ENCODE measurements at places on chromosomes 12 and 14.

- DNase-seq: no peak
These were observed 65.6 kb downstream of the NTF3 start for GRCh38 chr12:5497329-5498053.

DNA sequence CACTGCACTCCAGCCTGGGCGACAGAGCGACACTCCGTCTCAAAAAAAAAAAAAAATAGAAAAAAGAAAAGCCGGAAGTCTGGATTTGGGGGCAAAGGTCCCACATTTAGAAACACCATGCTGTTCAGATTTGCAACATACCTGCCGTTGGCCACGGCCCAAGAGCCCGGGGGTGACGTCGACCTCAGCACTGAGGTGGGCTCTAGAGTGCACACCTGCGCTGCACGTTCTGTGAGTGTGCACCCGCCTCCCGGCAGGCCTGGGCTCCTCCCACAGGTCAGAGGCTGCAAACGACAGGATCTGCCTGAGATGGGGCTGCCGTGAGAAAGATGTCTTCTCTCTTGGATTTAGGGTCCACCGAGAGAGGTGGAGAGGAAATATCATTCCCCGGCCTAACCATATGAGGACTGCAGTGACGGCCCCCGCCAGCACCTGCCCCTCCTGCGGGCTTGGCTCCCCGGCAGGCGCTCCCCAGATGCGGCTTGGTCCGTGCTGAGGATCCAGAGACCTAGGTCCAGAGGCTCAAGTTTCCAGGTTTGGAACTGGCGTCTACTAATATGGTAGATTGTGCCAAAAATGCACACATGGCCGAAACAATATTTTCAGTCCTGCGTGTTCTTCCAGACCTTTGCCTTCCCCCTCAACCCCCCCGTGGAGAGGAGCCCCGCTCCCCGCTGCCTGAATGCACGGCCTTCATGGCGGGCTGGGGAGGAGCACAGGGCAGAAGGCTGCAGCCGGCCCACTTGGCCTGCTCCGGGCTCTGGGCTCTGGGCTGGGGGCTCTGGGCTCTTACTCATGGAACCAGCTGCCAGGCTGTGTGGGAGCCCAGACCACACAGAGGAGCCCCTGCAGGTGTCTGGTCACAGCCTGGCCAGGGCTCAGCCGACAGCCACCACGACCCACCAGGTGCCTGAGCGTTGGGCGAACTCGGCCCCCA, 58.8 kb upstream of the FBRSL1 start:
- no peak for DNase-seq

DNA sequence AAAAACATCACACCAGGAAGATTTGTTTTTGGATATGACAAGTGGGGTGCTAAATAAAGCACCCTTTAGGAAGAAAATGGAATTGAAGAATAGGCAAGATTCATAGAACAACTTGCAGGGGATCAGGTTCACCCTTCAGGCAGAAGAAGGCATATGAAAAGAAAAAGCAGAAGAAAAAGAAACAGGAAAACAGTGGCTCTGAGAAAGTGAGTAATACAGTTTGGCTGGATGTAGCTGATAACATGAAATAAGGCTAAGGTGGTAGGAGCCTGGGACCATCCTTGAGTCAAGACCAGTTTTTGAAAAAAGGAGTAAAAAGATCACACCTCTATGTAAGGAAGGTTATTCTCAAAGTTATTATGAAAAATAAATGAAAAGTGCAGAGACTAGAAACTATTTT, 42.4 kb downstream of the TRIP11 start:
- no peak for DNase-seq

GRCh38 chr12:65707051-65707450, 117.2 kb upstream of the HMGA2 start:
- no peak for DNase-seq

- DNase-seq: no peak
These were observed 146.4 kb downstream of the ADGRD1 start for GRCh38 chr12:131100031-131100674.

DNA sequence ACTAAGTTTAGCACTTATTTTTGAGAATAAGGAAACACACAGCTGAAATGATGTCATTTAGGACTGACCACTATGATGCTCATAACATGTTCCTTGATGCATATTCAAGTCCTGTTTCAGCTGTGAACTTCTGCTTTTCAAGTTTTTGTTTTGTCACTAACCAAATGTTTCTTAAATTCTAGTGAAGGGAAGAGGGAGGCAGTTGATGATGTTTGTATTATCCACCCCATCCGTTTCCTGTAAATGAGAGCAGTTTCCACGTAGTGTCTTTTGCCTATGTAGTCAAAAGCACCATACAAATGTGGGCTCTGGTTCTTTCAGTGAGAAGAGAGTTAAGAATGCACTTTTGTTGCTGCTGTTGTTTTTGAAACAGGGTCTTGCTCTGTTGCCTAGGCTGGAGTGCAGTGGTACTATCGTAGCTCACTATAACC, 491.8 kb downstream of the PCNX1 start:
- DNase-seq: no peak

DNA sequence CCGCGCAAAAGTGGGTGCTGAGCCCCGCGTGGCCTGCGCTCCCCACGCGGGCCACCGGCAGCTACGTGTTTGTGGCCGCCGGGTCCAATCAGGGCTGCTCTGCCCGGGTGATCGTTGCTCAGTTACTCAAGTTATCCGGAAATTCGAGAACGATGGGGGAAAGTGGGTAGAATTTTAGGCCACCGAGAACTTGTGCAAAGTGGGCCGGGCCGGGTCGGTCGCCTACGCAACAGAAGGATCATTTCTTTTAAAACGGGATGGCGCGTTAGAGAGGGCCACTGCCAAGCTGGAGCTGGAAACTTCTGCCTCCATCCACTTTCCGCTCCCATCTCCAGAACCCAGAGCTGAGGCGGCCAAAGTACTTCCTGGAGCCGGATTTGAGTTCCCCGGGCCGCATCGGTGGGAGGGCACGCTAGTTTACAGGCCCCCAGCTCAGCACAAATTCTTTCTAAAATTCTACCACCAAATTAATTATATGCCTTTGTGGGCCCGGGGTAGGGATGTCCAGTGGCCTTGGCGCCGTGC, 3.5 kb downstream of the RFX4 start:
- no peak for DNase-seq

GRCh38 chr14:32709027-32709426, 229.7 kb upstream of the NPAS3 start:
- DNase-seq: no peak

DNA sequence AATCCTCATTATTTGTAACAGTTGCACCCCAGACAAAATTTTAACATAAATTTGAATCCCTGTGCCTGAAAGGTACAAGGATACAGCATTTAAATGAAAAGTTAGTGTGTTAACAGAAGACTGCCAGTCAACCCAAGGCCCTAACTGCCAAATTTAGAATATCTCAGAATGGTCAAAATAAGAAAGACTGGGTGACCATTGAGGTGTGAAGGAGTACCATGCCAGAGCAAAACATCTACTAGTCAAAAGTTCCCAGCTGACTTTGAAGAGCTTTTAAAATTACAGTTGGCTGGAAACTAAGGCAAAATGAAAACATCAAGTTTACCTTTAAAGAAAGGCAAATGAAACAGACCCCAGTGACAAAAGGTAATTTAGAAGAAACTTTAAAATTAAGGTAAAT, 18.4 kb downstream of the SAV1 start:
- no peak for DNase-seq

DNA sequence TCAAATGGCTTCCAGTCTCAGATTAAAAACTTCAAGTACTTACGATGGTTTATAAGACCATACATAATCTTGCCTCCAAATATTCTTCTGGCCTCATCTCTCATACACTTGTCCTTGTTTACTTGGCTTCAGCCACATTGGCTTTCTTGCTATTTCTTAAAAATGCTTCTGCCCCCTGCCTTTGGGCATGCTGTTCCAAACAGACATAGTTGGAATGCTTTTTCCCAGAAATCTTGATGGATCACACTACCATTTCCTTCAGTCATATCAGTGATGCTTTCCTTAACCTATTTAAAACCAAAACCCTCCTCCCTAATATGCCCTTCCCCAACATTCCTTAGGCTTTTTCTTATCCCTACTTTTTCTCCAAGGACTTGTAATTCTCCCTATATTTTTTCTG, 74.4 kb upstream of the PAWR start:
- DNase-seq: no peak

GRCh38 chr14:21120686-21121085, 19.8 kb downstream of the TMEM253 start:
- no peak for DNase-seq

DNA sequence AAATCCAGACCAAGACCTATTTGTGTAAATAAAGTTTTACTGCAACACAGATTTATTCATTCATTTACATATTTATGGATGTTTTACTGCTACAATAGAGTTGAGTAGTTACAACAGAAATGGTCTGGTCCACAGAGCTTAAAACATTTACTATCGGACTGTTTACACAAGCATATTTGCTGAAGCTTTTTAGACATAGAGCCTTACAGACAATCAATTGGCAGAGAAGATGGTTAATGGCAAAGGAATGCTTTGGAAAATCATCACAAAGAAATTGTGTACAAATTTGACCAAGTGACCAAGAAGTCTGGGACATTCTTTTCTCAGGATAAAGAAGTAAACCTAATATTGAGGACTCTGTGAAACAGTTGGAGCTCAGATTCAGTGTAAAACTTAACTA, 504.3 kb downstream of the SLC16A7 start:
- no peak for DNase-seq

- DNase-seq: no peak
These were observed 118.9 kb downstream of the VEZT start for GRCh38 chr12:95336387-95337067.

DNA sequence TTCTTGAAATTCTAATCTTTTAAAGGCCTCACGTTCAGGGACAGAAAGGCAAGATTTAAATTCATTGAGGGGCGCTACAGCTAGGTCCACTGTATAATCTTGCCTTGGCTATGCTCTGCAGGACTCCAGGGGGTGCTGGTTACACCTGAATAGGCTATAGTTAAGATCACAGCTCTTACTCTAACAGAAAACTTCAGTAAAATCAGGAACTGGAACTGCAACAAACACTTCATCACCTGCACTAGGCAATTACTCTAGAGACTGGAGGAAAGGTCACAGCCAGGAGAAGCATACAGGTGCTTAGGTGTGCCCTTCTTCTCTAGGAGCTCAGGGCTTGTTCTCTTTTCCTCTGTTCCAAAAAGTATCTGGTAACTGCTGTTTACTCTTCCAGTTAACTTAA, 20.9 kb downstream of the SLCO1C1 start:
- no peak for DNase-seq

DNA sequence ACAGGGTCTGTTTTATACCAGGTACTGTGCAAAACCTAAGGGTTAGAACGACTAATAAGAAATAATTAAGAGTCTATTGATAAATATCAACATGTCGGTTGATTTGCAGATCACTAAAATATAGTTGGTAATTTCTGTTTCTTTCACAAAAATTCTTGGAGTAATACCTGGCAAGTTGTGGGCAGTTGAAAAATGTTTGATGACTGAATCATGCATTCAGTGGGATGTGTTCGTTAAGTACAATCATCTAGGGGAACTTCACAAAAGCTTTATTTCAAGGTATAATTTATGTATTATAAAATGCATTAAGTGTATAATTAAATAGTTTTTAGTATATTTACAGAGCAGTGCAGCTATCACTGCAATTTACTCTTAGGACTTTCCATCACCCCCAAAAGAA, 120.0 kb downstream of the KCNA5 start:
- DNase-seq: no peak

- DNase-seq: no peak
These were observed 91.8 kb downstream of the RGS6 start for GRCh38 chr14:72024043-72024407.

- DNase-seq: no peak
These were observed 219.3 kb upstream of the HMGA2 start for GRCh38 chr12:65605019-65605418.

GRCh38 chr12:98343002-98343567, 172.3 kb upstream of the TMPO start:
- no peak for DNase-seq

DNA sequence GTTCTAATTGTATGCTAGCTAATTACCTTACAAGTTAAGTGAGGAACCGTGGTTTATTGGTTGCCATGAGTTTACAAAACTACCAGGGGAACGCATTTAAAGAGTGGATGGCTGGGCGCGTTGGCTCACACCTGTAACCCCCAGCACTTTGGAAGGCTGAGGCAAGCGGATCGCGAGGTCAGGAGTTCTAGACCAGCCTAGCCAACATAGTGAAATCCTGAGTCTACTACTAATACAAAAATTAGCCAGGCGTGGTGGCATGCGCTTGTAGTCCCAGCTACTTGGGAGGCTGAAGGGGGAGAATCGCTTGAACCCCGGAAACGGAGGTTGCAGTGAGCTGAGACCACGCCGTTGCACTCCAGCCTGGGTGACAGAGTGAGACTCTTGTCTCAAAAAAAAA, 2.2 kb downstream of the EIF5 start:
- no peak for DNase-seq

DNA sequence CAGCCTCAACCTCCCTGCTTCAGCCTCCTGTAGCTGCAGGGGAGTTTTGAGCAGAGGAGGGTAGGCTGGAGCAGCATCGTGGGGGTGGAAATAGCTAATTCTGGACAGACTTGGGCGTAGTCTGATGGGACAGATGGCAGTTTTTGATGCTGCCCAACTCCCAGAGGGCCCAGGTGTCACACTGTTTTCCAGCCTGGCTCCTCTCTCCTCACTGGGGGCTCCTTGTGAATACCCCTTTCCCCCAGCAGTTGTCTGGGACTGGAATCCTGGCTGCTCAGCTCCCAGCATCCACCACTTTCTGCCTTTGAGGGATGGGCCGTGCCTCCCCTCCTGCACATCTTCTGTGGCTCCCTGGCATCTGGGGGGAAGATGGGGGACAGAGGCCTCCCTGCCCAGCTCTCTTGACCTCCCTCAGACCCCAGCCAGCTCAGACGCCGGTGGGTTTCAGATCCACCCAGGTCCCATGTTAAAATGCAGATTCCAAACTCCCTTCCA, 34.0 kb downstream of the SH2B3 start:
- DNase-seq: no peak

DNA sequence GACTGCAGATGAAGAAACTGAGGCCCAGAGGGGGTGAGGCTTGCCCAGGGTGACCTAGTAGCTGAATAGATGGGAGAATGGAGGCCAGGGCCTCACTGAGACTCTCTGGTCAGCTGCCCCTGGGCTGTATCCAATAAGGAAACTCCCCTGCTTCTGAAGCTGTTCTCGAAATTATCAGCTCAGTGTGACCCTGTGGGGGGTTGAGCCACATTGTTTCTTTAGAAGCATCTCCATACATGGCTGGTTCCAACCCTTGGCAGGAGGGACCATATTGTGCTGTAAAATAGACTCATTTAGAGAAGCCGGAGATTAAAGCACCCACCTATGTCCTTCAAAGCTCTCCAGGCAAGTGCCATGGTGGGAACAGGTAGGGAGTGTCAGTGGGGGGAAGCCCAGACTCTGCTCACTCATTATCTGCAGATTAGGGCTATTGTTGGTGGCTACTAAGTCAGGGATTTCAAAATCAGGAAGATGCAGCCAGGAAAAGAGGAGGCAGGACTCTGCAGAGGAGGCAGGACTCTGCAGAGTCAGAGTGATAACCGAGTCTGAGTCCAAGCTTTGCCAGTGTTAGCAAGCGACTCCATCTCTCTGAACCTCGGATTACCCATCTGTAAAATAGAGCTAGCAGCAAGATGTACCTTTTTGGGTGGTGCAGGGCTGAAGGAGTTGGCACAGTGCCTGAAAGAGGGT, 3.5 kb downstream of the SERPINA5 start:
- DNase-seq: no peak

Measured in stimulated activated CD4-positive, alpha-beta T cell treated with anti-CD3 and anti-CD28 coated beads, Interleukin-1b, Interleukin-23, amount 100 ng/mL, for 1 hour (primary cell).